GM23338 (cell line): ENCODE measurements at places on chromosomes 2 and 18.

- DNase-seq, result peak; percentile 38
These were observed 59.1 kb downstream of the MAP3K20 start for GRCh38 chr2:173134703-173135102.

DNA sequence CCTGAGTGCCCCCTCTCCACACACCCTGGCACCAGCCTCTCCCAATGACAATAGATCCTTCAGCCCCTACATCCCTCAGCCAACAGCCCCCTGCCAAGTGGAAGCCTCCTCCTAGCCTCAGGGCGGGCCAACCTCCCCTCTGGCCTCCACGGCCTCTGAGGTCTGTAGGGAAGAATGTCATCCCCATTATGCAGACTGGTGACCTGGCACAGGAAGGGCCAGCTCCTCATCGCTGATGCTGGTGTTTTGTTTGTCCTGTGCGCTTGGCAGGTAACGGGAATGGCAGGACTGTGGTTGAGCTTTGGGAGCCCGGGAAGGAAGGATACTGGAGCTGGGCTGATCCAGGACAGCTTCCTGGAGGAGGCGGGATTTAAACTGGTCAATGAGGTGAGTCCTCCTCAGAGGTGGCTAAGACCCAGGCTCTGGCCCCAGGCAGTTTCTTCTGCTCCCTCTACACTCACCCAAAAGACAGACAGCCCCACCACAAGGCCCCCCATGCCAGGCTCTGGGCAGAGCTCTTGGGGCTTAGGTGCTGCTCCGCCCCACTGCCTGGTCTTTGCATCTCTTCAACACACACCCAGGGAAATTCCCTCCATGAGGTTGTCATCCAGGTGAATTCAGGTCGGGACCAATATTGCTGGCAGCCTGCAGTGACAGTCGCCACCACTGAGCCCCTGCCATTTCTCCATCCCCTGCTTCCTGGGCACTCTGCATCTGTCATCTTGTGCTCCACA lies 75.2 kb upstream of the SMAD7 start:
- no peak for DNase-seq

- no peak for DNase-seq
These were observed 325.4 kb downstream of the ZEB2 start for GRCh38 chr2:144194326-144195071.

DNA sequence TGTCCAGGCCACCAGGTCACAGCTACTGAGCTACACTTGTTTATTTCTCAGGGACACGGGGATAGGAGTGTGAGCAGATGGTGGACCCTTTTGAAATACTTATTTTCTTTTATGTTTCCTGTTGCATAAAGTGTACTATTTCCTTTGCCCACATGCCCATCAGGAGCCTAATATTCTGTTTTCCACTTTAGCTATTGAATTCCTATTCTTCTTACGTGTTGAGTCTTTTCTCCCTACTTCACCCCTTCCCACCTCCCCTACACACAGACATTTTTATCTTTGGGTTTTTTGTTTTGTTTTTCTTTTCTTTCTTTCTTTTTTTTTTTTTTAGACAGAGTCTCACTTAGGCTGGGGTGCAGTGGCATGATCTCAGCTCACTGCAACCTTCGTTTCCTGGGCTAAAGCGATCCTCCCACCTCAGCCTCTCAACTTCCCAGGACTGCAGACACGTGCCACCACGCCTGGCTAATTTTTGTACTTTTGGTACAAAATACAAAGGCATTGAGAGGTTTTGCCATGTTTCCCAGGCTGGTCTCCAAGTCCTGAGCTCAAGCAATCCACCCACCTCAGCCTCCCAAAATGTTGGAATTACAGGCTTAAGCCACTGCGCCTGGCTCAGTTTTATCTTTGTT lies 5.2 kb upstream of the GPR55 start:
- DNase-seq, result no peak

- no peak for DNase-seq
These were observed 48.4 kb downstream of the POU3F3 start for GRCh38 chr2:104902317-104902716.

- no peak for DNase-seq
These were observed 81.5 kb downstream of the RBM43 start for GRCh38 chr2:151180123-151180522.

DNA sequence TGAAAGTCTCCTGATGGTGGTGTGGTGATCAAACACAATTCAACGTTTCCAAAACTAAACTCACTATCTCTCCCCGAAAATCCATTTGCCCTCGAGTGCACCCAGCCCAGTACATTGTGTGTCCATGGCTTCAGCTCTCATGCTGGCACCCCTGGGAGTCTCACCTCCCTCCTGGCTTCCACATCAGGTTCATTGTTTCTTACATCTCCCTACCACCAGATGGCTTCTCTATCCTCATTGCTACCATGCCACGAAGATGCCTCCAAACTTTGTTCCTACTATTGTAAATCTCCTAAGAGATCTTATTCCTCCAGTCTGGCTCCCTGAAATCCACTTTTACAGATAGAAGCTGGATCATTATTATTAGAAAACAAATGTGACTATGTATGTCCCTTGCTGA lies 197.0 kb downstream of the MYT1L start:
- no peak for DNase-seq

DNA sequence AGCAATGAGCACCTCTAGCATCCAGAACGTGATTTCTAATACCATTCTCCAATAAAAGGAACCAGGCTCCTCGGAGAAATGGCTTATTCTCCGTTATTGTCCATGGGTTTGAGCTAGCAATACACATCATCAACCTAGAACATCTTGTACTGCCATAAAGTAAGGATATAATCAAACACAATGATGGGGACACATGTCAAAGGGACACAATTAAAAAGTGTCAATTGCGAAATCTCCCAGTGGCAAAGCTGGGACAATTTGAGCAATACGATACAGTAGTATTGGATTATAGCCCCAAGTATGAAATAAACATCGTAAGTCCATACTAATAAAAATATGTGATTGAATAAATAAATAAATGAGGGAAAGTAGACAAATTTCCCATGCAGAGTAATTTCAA lies 108.4 kb downstream of the CTNNA2 start:
- no peak for DNase-seq

DNA sequence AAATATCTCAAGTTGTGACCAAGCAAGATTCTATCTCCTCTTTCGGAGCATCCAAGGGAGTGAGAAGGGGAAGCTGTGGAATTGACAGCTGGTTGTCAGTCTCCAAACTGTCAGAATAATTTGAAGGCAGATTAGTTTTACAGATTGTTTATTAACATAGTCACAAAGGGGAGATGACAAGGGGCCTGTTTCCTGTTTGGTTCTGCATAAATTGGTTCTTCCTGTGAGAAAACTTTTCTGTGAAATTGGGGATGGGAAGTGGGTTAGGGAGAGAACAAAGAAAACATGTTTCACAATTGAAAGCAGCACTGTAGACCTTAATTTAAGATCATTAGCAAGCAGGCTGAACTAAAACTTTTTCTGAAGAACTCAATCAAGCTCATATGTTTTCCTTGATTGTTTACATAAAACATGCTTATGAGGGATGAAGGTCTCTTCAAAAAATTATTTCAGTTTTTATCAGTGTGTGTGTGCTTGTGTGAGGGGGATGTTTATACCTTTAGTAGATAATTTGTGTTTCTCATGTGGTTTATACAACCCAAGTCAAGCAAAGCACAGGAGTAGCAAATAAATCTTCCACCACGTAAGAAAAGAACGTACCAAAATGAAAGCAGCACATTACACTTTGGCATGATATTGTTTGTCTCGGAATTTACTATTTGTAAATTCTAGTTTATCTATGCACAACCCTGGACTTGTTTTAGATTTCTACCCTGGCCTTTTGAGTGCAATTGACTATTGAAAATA lies 604.9 kb upstream of the CDH2 start:
- DNase-seq, result no peak

- DNase-seq, result no peak
These were observed 254.2 kb downstream of the EN1 start for GRCh38 chr2:118593257-118593656.

GRCh38 chr2:192390401-192390800 lies 195.7 kb upstream of the TMEFF2 start:
- DNase-seq, result no peak

- DNase-seq, result no peak
These were observed 40.2 kb downstream of the PIKFYVE start for GRCh38 chr2:208306291-208306690.

- no peak for DNase-seq
These were observed 41.2 kb upstream of the HNRNPA3 start for GRCh38 chr2:177171418-177171865.

DNA sequence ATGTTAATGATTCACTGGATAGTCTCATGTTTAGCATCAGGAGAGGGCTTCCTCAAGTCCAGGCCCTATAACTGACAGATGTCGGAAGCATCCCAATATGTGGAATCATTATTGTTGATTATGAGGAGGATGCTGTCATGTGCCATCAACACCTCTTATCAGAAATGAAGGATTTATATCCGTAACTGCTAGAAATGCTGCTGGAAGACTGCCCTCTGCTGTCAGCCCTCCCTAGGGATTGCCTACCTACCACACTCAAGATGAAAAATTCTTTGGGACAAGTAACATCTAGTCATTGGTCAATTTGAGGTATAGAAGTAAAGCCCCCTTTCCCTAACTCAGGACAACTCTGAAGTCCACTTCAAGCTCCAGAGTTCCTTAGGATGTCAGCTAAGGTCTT lies 1166.5 kb upstream of the NXPH2 start:
- DNase-seq, result peak; percentile 47

- no peak for DNase-seq
These were observed 112.2 kb downstream of the SOS1 start for GRCh38 chr2:39008665-39009064.

- no peak for DNase-seq
These were observed 43.9 kb upstream of the PCBP1 start for GRCh38 chr2:70043252-70043875.

DNA sequence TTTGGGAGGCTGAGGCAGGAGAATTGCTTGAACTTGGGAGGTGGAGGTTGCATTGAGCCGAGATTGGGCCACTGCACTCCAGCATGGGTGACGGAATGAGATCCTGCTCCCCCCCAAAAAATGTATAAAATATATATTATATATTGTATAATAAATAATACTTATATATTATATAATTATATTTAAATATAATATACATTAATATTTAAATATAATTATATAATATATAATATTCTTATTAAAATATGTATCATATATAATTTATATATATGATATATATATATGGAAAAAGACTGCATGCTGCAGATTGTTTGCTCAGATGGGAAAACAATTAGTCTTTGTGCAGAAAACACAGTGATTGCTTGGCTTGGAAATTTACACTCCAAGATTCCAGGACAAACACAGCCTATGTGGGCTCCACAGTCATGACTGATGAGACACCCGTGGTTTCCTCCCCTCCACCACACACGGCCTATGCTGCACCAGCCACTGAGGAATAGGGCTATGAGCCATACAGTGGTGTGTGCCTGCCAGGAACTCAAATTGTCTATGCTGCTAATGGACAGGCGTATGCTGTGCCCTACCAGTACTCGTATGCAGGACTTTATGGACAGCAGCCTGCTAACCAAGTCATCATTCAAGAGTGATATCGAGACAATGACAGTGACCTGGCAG lies 30.0 kb downstream of the PMAIP1 start:
- no peak for DNase-seq

DNA sequence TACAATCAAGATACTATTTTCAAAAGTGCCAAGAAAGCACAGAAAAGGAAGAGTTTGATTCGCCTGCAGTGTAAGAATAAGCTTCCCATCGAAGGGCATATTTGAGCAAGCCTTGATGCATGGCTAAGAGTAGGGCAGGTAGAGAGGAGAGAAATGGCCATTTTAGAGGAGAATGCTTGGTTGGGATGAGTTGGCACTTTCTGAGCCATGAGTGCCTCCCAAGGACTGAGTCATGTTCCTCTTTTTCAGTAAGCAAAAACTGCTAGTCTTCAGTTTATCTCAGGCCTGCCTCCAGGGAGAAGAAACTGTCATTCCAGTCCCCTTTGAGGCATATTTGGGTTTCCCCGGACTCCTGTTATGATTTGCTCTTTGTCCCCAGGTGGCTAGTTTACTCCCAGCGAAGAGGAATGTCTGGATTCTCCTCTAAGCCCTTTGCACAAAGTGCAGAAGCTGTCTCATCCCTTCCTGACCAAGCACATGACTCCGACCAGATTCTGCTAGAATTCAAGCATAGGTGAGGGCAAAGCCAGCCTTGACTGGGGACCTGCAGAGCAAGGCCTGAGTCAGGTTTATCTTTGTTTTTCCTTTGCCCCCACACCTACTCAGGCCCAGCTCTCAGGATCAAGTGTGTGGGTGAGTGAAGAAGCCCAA lies 115.2 kb downstream of the TTC32 start:
- no peak for DNase-seq

DNA sequence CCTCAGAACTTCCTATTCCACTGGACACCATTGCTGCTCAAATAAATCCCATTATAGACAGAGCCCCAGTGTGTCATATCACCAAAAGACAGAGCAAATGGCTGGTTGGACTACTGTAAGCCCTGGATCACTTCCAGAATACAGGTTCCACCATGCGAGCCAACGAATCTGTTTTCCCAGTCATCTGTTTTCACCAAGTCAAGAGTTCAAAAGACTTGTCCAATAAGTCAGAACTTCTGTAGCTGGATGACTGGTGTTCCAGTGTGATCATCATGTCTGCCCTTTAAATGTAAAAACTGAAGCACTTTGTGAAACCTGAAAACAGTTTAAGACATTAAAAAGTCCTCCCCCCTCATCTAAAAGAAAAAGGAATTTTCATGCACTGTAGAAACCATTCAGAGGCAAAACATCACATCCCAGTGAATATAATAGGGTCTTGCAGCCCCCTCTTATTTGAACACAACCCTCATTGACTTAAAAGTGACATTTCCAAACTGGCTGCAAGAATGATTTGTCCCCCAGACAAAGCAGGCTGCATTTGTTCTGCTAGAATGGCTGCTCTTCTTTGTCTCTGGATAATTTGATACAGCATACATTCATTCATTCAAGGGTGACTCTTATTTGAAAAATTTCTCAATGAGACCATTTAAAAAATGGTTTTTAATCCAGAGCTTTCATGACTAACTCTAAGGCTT lies 64.6 kb upstream of the TANC1 start:
- no peak for DNase-seq

GRCh38 chr2:180003073-180003472 lies 4.0 kb downstream of the CWC22 start:
- no peak for DNase-seq

DNA sequence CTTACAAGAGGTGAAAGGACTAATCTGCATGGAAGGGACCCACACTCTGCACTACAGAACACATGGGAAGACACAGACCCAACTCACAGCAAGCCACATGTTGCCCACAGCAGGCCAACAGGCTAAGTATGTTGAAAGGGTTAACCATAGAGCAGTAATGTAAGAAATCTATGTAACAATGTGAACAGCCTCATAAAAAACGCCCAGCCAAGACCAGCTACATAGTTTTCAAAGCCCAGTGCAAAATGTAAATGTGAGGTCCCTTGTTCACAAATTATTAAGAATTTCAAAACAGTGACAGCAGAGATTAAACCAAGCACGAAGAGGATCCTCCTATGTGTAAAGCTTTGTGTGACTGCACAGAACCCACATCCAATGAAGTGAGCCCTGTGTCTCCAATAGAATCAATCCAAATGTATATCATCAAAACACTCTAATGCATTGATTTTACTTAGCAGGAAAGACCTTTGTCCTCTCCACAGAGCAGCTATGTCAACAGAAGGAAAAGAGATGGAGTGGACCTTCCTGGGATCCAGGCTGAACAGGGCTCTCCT lies 210.1 kb downstream of the AGPS start:
- no peak for DNase-seq

GRCh38 chr2:188369365-188369764 lies 77.7 kb downstream of the GULP1 start:
- DNase-seq, result peak; percentile 68

- DNase-seq, result no peak
These were observed 45.6 kb downstream of the TWIST2 start for GRCh38 chr2:238893349-238894000.
